ENCODE measurements at places on chromosomes 1 and 21.

- no peak for DNase-seq
These were observed 13.5 kb downstream of the GORAB start for GRCh38 chr1:170545476-170545875.

- no peak for DNase-seq
These were observed 17.0 kb upstream of the IFI44L start for GRCh38 chr1:78603206-78603605.

GRCh38 chr1:245067257-245067656 is 87.5 kb upstream of the KIF26B start:
- DNase-seq, result no peak

- DNase-seq, result no peak
These were observed 263.7 kb downstream of the PTPRU start for GRCh38 chr1:29500041-29500440.

DNA sequence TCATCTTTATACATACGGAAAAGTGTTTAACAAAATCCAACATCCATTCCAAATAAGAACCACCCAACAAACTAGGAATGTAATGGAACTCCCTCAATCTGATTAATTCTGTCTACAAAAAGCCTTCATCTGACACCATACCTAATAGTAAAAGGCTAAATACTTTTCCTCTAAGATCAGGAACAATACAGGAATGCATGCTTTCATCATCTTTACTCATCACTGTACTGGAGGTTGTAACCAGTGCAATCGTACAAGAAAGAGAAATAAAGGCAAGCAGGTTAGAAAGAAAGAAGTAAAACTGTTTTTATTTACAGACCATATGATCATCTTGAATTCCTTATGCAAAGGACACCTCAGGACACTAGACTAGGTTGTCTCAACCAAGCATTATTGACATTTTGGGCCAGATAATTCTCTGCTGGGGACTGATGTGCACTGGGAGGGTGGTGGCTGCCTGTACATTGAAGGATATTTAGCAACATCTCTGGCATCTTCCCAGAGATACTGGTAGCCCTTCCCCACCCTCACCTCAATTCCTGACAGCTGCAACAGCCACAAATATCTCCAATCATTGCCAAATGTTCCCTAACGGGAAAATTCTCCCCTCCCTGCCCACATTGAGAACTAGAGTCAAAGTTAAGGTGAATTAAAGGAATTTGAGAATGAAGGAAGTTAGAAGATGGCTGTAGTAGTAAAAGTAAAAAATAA is 30.6 kb upstream of the INSL5 start:
- DNase-seq, result no peak

DNA sequence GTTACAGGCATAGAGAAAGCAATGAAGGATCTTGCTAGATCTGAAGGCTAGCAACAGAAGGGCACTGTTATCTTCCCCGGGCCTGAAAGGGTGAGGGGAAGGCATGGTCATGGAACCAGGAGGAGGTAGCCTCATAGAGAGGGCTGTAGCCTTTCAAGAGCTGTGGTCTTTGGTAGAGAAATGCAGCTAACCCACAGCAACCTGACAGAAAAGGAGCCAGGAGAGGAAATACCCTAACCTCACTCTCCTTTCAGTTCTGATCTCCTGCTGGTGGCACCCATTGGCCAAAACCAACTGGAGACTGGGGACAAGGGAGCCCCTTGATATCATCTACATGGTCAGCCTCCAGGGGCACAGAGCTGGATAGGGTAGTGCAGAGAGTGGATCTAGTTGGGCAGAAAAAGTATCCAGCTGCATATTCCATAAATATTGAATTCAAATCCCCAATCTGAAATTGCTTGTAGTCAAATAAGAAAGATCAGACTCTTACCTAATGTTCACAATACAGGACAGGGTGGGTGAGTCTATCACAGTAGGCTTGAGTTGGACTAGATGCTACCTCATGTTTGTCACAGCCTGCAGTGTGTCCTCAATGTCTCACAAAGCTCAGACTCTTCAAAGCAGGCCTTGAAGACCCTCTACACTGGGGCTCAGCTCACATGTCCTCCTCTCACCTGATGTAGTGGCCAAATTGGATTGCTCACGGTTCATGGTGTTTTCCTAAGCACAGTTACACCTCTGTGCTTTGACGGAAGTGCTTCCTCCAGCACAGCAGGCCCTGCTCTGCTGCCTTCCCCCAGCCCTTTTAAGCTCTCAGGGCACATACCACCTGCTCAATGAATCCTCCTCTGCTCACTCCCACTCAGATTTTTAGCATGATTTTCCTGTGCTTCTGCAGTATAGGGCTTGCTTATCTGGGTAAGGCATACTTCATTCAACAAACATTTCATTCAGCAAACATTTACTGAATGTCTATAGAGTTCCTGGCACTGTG is 74.1 kb upstream of the JUN start:
- DNase-seq, result no peak

GRCh38 chr1:169689395-169689794 is 22.0 kb downstream of the SELL start:
- DNase-seq, result no peak

- DNase-seq, result no peak
These were observed 597.1 kb downstream of the KIF26B start for GRCh38 chr1:245751726-245752470.

DNA sequence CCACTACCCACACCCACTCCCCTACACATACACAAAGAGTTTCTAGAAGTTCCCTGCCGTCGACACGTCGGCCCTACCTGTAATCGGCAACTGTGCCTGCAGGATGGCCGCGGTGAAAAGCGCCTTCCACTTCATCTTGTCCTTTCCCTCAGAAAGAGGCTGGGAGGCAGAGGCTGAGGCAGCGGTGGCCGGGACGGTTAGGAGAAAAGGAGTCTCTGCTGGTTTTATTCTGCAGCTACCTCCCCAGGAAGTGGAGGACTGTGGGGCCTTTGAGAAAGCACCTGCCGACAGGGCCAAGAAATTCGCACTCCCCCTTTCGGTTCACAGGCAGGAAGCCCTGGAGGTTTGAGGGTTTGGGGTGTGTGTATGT is at the start of gene CD247:
TSS of gene CD247 (minus strand) at position 199 of the 370 bp plus-strand sequence. CDS start at position 135, 64 bp downstream.
- DNase-seq, result no peak

- DNase-seq, result no peak
These were observed 23.3 kb downstream of the PAX7 start for GRCh38 chr1:18653916-18654315.

DNA sequence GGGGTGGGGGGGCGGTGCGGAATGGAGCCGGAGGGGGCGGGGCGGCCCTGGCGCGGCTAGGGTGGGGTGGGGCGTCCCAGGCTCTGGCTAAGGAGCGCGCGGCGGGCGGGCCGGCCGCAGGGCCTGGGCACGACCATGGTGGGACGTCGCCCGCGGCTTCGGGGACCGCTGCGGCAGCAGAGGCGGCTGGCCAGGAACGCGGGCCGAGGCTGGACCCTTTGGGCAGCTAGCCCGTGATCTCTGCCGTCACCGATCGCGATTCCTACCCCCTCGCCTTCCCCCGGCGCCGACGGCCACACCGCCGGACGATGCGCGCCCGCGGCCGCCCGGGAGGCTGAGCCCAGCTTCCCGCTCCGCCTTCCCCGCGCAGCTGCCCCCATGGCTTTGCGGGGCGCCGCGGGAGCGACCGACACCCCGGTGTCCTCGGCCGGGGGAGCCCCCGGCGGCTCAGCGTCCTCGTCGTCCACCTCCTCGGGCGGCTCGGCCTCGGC is at the start of gene MAP3K21:
TSS of gene MAP3K21 (plus strand) at position 74 of the 491 bp plus-strand sequence. CDS start at position 379, 305 bp downstream.
- DNase-seq, result no peak

- DNase-seq, result no peak
These were observed 709.4 kb downstream of the MRPL39 start for GRCh38 chr21:24897883-24898282.

DNA sequence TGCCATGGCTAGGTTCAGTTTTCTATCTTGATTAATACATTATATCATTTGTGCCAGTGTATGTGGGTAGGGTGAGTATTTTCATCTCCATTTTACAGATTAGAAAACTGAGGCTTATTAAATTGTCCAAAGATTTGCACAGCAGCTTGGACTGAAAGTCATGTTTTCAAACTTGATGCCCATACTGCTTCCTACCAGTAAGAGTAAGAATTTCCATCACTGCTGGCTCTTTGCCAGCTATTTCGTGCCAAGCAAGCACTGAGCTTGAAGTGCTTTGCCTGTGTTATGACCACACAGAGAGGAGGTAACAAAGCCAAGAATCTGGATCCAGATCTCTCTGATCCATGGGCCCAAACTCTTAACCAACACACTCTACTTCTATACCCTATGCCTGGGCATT is 295.0 kb downstream of the VAV3 start:
- no peak for DNase-seq

DNA sequence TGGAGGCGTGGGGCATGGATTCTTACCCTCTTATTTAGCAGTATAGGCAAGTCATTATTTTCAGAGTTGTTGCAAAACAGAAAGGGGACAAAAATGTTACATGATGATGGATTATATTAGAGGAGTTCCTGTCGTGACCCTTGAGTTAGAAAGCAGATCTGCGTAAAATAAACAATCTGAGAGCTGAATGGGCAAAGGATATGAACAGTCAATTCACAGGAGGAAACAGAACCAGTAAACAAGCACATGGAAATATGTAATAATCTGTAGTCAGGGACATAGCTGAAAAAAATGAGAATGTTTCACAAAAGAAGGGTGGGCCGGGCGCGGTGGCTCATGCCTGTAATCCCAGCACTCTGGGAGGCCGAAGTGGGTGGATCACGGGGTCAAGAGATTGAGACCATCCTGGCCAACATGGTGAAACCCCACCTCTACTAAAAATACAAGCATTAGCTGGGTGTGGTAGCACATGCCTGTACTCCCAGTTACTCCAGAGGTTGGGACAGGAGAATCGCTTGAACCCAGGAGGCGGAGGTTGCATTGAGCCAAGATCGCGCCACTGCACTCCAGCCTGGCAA is 20.9 kb downstream of the RCAN1 start:
- DNase-seq, result no peak

DNA sequence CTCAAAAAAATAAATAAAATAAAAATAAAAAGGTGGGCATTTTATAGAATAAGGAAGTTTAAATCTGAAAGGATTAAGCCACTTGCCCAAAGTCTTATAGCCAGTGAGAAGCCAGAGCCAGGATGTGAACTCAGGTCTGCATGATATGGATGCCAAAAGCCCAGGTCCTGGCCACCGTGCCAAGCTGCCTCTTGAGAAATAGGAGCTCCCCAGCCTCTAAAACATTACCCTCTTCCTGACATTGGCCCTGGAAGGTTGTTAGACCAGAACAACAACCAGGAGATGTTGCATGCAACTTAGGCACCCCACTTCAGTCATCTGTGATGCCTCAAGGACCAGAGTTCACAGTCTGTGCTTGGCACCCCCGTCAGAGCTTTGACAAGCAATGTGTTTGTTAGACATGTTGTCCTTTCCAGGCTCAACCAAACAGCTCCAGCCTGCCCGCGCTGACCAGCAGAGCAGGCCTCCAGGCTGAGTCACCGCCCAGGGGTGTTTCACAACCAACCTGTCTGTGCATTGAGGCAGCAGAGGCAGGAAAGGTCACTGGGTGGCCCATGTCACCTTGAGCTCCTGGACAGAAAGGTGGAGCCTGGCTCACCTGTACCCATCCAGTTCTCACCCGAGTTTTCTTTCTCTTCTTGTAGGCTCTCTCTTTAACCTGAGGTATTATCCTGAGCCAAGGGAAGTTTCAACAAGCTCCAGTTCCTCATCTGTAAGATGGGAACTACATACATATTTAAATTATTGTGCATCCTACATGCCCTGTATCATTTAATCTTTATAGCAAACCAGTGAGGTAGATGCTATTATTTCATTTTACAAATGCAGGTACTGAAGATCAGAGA is 14.9 kb upstream of the MED18 start:
- no peak for DNase-seq

DNA sequence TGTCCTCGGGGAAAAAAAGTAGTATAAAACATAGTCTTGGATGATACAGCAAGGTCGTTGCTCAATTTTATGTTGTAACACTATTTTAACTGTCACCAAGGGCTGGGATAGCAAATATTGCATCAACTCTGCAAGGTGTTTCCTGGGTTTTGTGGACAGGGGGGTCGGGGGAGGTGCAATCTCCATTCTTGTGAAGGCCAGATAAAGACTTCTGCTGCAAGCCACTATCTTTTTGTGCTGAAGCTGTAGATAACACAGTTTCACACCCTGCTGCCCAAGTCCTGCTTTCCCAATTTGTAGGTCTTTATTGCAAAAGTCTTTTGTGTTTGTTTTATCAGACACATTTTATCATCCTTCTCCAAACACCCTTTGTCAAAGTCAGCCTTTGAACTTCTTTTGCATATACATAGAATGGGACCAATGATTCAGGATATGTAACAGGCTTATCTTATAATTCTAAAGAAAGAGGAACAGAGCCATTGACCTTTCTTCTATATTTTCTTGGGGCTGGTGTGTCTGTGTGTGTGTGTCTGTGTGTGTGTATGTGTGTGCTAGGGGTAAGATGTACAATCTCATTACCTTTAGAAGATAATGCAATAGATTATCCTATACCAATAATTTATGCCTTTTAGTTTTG is 140.6 kb downstream of the RUNX1 start:
- DNase-seq, result no peak

DNA sequence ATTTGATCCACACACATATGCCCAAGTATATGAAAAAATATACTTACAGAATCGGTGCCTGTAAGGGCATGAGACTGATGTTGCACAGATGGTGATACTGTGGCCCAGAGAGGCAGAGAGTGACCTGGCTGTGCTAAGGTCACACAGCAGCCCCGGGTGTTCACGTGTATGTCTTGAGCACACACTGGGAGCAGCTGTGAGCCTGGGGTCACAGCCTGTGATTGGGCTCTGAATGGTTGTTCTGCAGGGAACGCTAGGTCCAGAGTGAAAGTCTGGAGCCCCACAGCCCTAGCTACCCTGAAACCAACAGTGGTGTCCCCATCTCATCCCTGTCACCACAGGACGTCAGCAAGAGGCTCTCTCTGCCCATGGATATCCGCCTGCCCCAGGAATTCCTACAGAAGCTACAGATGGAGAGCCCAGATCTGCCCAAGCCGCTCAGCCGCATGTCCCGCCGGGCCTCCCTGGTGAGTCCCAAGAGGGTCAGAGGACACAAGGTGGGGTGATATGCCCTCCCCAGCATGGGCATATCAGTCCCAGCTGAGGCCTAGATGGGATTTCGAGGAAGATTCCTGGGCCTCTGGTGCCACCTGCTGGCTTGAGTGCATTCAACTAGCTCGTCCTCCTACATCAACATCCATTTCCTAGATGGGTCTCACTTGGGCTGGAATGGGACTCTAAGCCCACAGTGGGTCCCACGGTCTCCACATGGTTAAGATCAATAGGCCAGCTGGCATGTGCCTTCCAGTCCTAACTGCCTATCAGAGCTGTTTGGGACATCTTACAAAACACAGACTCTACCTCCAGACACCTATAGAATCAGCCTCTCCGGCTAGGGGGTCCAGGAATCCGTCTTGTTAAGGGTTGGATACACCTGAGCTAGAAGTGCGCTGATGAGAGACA is 19.7 kb downstream of the CDK18 start:
- no peak for DNase-seq

DNA sequence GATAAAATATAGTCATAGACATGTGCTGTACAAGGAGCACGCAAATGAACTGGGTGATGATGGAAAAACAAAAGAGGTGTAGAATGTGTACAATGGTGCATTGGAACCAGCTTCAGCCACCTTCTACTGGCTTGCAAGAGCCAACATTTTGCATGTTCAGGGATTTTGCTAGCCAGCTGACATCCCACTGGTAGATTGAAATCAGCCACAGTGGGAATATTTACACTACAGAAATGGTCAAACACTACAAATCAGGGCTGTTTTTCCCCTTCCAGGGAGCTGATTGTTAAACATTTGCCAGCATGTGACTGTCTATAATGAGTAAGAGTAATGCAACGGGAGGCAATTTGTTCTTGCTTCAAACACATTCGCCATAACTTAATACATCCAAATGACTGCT is 23.2 kb downstream of the PMVK start:
- no peak for DNase-seq

- DNase-seq, result no peak
These were observed 78.1 kb downstream of the DDR2 start for GRCh38 chr1:162710345-162710744.

- DNase-seq, result no peak
These were observed 36.2 kb upstream of the ZNF496 start for GRCh38 chr1:247367786-247368422.

Data from esophagus squamous epithelium (tissue), 5 donors.